ENCODE measurements at places on chromosomes 12 and 14. TPM values are rescaled to one million over a fixed set of nuclear protein-coding genes. Genes with fewer than 3 reads are reported as not detected.

The ADAM21 gene
- 0.10 TPM for total RNA-seq

The NXPH4 gene
- 0.50 TPM for total RNA-seq

The OR4M1 gene
- not detected for total RNA-seq

The LRRC23 gene
- total RNA-seq = 10.5 TPM

The NRL gene
- 1.6 TPM for total RNA-seq

The TAS2R20 gene
- 0.94 TPM for total RNA-seq

The BCL7A gene
- total RNA-seq = 9.8 TPM

The TIGAR gene
- 14.0 TPM for total RNA-seq

The LGALS3 gene
- total RNA-seq = 121 TPM

The AGAP2 gene
- total RNA-seq = 5.0 TPM

The SLC6A12 gene
- 0.41 TPM for total RNA-seq

The PMEL gene
- 0.81 TPM for total RNA-seq

The GXYLT1 gene
- 6.4 TPM for total RNA-seq

The INSM2 gene
- total RNA-seq = not detected

The RITA1 gene
- 10.8 TPM for total RNA-seq

The GALNT16 gene
- 28.8 TPM for total RNA-seq

The APOLD1 gene
- total RNA-seq = 36.0 TPM

All from left cardiac atrium (tissue), 4 donors.